ENCODE measurements at places on chromosomes 3 and 15. TPM values are rescaled to one million over a fixed set of nuclear protein-coding genes. Genes with fewer than 3 reads are reported as not detected.

Gene C3orf18
- total RNA-seq: 17.7 TPM

DNA sequence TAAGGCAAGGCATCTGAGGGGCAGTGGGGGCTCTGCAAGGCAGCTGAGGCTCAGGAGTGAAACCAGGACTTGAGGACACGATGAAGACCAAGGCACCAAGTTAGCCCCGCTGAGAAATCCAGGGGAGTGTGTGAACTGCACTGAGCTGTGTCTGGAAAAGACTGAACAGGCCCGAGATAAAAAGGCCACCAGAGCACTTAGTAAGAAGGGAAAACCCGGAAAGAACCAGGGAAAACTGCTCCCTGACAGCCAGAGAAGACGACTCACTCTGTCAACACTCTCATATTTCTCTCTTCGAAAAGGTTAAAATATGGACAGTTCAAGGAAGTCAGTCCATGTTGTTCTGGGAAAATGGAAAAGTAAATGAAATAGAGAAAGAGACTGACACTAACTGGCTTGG is 109.0 kb downstream of the SEC22A start:
- H3K36me3 ChIP-seq: no peaks in the 10 kb centered on the region
- H3K27me3 ChIP-seq: no peaks in the 10 kb centered on the region
- peaks cover 2% of the 10 kb centered on the region for H3K4me1 ChIP-seq
- no peak overlapping the region for H3K27ac ChIP-seq
- no peak overlapping the region for H3K4me3 ChIP-seq

DNA sequence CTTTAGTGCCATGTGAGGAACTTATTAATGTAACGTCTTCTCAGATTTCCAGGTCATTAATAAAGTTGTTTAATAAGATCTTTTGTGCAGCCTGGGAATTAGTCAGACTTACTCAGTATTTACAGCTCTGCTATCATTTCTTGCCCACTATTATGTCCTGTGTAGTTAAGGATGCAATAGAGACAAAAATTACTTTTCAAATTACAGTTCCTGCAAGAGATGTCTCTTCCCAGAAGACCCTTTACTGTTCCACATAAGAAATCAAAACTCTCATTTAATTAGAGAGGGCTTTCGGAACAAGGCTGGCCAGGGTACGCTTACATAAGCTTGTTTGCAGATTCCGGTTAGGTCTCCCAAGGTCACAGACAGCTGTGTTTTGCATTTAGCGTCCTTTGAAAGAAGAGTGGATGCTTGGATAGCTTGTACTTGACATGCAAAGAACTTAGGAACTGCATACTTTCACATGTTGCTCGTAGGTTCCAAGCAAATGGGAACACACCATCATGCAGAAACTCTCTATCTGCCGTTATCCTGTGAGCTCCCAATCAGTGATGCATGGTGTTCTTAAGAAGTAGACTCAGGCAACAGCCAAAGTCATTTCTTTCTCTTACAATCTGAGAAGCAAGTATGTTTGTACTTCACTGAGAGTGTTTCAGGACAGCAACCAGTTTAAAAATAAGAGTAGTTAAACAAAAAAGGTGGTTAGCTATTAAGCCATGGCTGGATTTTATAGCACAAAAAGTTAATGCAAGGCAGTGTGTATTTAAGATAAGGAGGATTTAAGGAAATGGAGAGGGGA is 37.4 kb downstream of the FILIP1L start:
- no peak for DNase-seq
- H3K4me3 ChIP-seq: no peak overlapping the region
- H3K27me3 ChIP-seq: no peaks in the 10 kb centered on the region
- H3K4me1 ChIP-seq: peaks cover 39% of the 10 kb centered on the region
- H3K36me3 ChIP-seq: no peaks in the 10 kb centered on the region
- H3K27ac ChIP-seq: no peak overlapping the region

DNA sequence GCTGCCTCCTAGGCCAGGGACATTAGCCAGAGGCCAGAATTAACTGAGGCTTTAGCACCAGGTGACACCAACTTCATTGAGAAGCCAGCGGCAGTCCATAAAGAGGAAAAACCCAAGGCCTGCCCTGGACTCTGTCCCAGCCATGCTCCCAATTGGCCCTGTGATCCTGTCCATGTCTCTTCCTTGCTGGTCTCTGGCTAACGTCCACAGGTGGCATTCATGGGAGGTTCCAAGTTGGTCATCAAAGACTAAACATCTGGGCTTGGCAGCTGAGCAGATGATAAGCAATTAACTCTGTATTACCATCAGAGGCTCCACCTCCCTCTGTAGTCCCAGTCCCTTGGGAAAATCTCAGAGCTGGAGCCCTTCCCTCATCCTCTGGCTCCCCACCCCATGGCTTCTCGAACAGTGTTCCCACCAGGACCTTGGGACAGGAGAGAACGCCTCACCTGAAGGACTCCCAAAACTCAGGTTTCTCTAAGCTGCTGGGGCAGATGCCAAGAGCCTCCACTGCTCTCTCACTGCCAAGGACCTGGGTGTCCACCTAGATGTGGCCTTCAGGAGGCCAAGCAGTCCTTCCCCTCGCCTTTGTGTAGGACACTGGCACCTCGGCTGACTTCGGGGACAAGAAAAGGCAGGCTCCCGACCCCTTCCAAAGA is 40.4 kb downstream of the GOLGA6A start:
- H3K27me3 ChIP-seq: no peaks in the 10 kb centered on the region
- no peak for DNase-seq
- H3K4me3 ChIP-seq: no peak overlapping the region
- peak overlapping the region; percentile 24 for H3K27ac ChIP-seq
- H3K4me1 ChIP-seq: peaks cover 7% of the 10 kb centered on the region

DNA sequence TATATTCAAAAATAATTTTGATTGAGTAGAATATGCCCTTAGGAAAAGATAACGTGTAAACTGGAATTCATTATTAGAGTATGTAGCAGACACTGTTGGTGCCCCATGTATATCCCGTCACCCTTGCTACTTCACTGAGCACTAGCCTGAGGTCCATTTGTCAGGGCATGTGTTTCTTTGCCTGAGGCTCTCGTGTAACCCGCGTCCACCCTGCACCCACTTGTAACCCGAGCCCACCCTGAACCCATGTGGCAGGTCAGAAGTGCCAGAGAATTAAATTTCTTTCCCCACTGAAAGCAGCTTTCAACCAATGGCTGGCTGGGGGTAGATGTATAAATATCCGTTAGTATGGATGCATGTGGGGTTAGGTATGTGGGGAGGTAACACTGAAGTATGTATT is 474.2 kb upstream of the ZNF385D start:
- no peaks in the 10 kb centered on the region for H3K36me3 ChIP-seq
- no peaks in the 10 kb centered on the region for H3K27me3 ChIP-seq
- H3K4me1 ChIP-seq: no peaks in the 10 kb centered on the region
- no peak overlapping the region for H3K4me3 ChIP-seq
- no peak for DNase-seq
